ENCODE measurements at places on chromosomes 3 and 15.

GRCh38 chr3:80338366-80338765, 570.6 kb upstream of the ROBO1 start:
- no peak for DNase-seq

GRCh38 chr3:14140668-14141067, 15.8 kb downstream of the TMEM43 start:
- no peak for DNase-seq

GRCh38 chr3:151351648-151352047, 22.3 kb upstream of the P2RY13 start:
- DNase-seq, result no peak

- no peak for DNase-seq
These were observed 7.9 kb downstream of the FOXL2 start for GRCh38 chr3:138938877-138939560.

- no peak for DNase-seq
These were observed 26.2 kb upstream of the RAF1 start for GRCh38 chr3:12689997-12690711.

DNA sequence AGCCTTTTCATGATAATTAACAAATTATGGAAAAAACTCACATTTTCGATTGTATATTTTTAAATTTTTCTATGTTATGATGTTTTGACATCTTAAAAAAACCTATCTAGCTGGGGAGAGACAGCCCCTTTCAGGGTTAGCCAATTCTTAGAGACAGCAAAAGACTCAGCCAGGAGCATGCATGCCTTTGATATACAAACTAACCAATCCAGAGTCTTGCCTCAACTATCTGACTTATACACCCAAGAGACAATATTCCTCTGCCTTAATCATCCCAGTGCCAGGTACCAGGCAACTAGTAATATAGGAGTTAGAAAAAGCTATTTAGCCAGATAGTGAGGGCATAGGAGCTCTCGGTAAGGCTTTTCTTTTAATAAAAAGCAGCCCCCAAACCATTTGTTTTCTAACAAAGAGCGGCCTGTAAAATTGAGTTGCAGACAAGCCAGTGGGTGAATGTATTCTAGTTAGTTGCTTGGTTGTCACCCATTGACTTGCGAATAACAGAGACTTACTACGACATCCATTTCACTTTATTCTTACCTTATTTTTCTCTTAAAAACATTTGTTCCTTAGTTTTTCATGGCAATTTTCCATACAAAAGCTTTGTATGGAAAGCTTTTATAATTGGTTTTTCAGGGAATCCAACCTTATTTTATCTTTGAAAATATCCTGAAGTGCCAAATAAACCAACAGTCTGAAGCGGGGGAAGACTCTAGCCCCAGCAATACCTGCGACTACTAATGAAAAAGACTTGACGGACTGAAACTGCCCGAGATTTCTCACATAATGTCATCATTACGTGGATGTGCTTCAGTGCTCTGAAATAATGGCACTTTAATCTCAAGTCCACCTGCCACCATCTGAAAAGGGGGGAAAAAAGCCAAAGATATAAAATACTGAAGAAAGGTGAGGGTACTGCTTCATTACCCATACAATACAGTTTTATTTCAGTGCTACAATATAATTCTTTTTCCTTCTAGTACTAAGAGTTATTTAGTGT, 64.6 kb upstream of the ATP2C1 start:
- DNase-seq, result no peak

DNA sequence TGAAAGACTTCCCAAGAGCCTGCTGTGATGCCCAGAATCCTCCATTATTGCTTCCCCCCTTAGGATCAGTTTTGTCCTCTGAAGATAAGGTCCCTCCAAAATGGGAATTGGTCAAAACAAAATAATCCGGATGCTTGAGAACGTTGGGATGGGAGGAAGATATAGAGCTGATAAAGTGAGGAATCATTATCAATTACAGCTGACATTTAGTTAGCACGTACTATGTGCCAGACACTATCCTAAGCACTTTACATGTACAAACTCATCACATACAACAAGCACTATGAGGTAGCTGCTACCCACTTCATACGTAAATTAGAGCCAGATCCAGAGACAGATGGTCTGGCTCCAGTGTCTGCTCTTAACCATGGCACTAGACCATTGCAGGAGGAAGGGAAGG, 6.6 kb upstream of the RPP25 start:
- DNase-seq, result no peak

DNA sequence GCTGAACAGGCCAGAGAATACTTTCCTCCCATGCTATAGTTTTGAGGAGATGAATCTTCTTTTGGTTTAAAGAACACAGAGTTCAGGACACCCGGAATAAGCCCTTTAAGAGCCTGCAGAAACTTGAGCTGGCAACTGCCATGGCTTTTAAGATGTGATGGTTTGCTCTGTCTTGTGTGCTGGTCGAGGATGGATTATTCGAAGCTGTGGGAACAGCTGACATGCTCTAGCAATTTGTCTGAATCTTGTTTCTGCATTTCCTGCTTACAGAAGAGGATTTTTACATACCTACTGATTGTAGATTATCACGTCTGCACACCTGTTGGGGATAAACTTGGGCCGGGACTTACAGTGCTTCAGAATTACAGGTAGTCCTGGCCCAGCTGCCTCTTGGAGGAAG, 396.9 kb downstream of the LRTM1 start:
- no peak for DNase-seq

- DNase-seq, result no peak
These were observed 279.7 kb upstream of the GOLGA6L4 start for GRCh38 chr15:83955806-83956265.

- DNase-seq, result no peak
These were observed 127.3 kb upstream of the ROPN1 start for GRCh38 chr3:124119056-124119716.

DNA sequence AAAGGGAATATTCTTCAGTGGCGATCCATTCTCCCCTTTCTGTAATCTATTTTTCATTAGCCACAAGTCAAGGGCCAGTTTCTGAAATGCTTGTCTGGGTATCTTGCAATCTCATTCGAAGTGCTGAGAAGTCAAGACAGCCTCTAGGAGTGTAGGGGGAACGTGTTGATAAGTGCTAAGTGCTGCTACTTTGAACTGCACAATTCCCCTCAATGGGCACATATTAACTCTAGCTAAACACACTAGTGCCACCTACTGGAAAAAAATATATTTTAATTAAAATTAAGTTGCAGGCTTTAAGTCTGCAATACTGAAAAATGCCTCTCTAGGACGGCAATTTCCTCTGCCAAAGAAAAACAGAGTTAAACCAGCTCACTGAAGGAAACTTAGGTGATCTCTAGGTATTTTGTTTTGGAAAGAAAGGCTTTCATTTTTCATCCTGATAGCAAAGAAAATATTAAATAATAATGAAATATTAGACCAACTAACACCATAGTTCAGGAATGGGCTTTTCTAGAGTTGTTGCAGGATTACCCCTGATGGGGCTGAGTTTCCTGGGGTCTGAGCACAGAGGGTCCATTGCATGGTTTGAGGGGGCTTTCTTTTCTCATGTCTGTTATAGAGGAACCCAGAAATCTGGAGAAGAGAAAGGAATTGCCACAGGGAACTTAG, 181.9 kb upstream of the KBTBD8 start:
- DNase-seq, result peak; percentile 69

DNA sequence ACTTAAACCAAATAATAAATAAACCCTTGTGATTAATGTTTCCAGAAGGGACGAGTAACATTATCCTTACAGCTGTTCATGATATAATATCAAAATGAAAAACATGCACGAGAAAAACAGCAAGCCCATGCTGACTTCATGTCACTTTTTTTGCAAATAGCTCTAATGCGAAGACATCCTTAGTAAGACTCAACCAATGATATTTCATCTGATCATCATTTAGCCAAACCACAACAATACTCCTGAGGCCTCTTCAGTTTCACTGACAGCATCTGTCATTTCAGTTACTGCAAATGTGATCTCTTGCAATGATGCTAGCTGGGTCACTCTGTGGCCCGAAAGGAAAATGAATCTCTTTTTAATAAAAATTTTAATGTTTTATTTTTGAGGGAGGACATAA, 74.0 kb downstream of the POLR2M start:
- no peak for DNase-seq

DNA sequence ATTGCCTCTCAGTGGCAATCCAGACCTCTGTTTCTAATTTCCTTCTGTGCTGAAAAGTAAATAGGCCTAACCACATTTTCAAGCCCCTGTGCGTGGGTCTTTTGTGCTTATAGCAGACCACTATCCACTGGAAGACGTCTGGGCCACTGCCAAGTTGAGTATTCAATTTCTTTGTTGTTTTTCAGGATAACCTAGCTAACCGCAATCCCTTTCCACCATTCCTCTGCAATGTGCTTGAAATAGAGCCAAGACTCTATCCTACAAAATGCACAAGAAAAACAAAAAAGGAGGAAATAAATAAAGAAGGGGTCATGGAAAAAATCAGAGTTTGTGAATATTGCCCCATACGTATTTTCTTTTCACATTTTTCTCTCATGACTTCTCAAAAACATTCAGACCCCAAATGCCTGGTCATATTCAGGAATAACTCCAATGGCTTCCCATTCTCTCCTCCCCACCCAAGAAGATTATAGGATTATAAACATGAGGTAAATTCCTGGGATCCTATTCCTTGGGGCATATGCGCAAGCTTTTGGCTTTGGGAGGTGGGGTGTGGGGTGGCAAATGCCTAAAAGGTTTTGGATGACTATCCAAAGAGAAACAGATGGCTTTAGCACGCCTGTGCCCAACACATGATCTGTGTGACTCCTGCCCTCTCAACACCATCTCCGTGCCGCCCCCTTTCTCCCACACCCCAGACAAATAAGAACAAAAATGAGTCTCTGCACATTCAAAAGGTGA, 217.9 kb upstream of the THBS1 start:
- no peak for DNase-seq

DNA sequence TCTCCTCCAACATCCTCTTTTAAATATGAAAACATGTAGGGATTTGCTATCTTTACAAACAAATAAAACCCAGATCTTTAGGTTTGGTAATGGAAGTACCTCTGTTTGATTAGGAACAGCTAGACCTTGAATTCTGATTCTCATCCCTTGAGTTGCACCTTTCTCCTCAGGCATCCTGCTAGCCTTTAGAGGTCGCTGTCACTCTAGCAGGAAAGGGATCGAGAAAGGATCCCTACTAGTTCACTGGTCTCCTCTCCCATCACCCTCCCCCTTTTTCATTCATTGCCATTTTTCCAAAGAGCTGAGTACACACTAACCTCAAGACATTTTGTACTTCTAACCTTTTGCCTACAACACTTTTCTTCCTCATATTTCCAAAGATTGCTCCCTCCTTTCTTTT, 569.8 kb downstream of the RBMS3 start:
- no peak for DNase-seq

GRCh38 chr3:127720161-127720823, 47.5 kb downstream of the ABTB1 start:
- DNase-seq, result no peak

DNA sequence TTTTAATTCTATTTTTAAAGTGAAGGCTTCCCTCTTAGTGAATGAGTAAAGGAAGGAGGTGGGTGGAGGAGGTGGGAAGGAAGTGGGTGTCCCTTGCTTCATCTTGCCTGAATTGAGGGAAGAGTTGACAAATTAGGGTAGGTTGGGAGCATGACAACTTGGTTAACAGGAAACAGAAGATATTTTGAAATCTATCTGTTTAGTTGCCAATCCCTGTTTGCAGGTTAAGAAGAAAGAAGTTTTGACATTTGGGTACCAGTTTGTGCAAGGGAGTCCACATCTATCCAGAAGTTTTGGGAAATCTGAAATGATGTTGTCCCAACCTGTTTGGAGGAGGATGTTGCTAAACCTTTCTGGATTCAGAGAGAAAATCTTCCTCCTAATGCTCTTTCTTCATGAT, 204.1 kb upstream of the SUCLG2 start:
- DNase-seq, result no peak

DNA sequence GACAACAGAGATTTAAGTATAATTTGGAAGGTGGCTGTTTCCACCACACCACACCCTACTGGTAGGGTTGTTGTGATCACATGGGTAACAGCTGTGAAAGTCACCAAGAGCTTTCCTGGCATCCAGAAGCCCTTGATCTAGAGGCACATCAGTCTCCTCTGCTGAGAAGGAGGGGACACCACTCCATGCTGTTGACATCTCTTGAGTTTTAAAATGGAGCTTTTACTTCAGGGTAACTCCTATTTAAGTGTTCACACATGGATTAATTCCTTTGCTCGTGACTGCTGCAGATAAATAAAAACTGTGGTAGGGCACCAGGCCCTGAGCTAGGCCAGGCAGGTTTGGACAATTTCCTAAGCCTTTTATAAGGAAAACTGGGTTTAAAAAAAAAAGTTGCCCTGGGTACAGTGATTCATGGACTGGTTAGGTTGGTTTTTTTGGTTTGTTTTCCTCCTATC, 7.5 kb downstream of the EXOSC7 start:
- no peak for DNase-seq

DNA sequence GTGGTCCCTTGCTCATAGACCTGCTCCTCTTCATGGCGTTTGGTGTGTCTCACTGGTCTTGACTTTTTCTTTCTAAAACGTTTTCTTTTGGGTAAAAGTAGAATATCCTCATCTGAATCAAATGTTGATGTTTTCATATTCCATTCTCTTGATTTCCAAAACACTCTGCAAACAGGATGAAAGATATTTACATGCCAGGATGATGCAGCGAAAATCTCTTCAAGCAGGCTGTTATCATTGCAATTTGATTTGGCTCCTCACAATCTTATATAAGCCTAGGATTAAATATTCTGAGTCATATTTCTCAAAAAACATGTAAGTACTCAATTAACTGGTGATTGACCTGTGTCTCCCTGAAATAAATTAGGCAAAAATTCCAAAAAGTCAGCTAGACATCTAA, 10.1 kb downstream of the PP2D1 start:
- DNase-seq, result no peak

- DNase-seq, result no peak
These were observed 3.0 kb downstream of the HDC start for GRCh38 chr15:50262533-50262932.

- peak; percentile 24 for DNase-seq
These were observed 27.2 kb downstream of the LRRC2 start for GRCh38 chr3:46538803-46539442.

GRCh38 chr3:101292027-101292426, 28.3 kb downstream of the IMPG2 start:
- no peak for DNase-seq

DNA sequence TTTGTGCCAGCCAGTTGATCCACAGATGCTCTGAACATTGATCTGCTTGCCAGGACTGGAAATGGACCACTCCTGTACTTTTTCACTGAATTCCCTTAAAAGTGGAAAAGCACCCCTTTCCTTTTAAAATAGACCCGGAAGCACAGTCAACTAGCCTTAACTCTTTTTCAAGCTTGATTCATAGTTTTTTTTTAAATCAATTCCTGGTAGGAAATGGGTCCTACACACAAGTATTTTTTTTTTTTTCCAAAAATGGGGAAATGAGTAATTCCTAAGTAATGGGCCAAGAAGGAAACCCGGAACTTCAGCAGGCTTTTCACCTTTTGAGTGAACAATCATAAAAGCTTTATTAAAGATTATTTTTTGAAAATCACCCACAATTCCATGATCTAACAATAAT, 234.4 kb upstream of the ADAMTS9 start:
- DNase-seq, result no peak

DNA sequence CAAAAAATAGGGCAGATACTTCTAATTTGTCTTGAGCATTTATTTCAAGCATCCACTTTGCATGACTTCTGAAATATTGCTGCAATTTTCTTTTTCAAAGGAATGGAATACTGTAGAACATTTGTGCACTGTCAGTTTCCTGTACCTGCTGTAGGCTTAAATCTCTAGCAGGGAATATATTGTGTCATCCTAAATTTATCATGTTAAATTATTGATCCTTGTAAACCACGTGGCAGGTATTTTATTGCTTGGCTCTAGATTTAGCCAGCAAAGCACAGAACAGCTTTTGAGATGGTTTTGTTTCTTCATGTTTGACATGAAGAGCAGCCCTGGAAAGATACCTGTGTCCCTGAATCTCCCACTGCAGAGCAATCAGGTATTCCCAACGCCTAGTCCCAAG, 470.1 kb downstream of the GABRG3 start:
- DNase-seq, result no peak

Data from NCI-H1417 (cell line).